ENCODE measurements at places on chromosomes 5 and 9.

DNA sequence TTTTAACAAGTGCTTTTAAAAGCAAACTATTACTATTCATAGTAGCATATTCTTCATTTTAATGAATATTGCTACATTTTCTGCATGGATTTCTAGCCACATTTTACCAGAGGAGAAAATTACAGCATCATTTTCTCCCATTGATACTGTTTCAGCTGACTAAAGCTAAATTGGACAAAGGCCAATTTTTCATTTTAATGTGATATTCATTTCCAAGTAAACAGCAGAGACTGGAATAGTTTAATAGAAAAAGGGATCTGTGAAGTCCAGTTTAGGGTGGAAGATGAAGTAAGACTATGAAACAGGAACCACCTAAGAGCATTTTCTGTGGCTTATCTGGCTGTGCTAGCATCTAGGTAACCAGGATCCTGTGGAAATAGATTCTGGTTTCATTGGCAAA is 128.1 kb downstream of the GIN1 start:
- DNase-seq: no peak

GRCh38 chr5:172114875-172115422 is 73.1 kb downstream of the STK10 start:
- peak; percentile 71 for DNase-seq

DNA sequence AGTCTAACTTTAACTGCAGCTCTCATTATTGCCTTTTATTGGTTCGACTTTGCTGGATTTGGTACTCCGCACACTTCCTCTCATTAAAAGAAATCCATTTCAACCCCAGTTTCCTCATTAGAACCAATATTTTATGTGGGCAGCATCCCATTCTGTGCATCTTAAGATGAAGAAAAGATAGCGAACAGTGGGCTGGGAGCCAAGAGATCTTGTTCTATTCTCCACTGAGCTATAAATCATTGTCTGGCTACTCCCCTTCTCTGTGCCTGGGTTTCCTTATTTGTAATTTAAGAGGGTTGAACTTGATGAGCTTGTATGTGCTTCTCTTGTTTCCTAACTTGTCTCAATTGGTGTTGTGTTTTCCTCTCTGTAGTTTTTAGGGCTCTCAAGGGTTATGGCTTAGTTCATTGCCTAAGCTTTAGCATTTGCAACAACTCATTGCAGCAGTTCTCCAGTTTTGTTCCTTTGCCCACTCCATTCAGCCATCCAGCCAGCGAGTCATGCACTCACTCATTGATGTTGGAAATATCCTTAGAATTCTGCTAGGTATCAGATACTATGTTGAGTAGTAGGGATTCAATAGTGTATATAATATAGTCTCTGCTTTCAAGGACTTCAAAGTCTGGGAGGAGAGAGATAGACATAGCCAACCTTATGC is 273.3 kb upstream of the TNC start:
- no peak for DNase-seq

- no peak for DNase-seq
These were observed 396.3 kb downstream of the YTHDC2 start for GRCh38 chr5:113909782-113910181.

- DNase-seq: no peak
These were observed 83.8 kb upstream of the FREM1 start for GRCh38 chr9:14993901-14994554.

- no peak for DNase-seq
These were observed 237.9 kb downstream of the ISL1 start for GRCh38 chr5:51621156-51621555.

DNA sequence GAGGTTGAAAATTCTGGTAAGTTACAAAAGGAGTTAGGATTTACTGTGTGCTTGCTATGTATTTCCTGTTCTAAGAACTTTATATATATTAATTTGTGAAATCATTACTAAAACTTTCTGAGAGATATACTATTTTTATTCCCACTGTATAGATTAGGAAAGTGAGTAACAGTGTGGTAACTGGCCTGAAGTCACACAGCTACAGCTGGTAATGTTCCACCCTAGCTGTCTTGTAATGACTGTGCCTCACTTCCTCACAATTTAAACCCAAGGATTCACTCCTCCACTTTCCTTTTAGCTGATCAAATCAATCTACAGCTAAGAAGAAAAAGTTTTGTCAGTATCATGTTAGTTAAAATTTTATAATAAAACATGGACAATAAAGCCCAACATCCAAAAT is 278.8 kb downstream of the GAS1 start:
- DNase-seq: no peak

DNA sequence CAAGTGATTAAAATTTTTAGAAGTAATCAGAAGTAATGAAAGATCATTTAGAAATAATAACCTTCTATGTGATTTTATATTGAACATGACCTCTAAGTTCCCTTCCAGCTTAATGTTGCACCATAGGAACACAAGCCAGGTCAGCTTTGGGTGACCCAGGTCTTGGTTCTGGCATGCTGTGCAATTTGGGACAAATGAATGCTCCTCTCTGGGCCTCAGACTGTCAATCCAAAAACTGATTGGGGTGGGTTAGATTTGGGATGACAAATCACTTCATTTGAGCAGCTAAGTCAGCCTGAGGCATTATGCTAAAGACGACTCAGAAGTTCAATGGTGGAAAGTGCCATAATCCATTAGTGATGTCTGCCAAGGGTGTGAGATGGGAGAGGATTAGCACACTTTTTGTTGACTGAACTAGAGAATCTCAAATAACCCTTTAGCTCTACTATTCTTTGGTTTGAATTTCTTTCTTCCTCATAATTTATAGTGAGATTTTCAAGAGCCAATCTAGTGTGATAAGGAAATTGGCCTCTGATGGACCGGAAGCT is 60.7 kb upstream of the BOD1 start:
- no peak for DNase-seq

GRCh38 chr5:2203774-2204173 is 321.0 kb upstream of the IRX4 start:
- DNase-seq: no peak

DNA sequence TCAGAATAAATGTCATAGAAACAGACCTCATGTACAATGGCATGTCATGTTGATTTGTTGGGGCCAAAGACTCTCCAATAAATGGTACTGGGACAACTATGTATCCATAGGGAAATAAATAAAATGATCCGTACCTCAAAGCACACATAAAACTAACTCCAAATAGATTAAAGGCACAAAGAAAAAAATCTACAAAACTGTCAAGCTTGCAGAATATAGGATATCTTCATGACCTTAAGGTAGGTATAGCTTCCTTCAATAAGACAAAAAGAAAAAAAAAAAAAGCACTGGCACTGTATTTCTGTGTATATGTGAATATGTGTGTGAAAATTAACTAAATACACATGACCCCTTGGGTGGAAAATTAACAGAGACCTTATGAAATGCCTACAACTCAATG is 101.9 kb downstream of the DIRAS2 start:
- no peak for DNase-seq

DNA sequence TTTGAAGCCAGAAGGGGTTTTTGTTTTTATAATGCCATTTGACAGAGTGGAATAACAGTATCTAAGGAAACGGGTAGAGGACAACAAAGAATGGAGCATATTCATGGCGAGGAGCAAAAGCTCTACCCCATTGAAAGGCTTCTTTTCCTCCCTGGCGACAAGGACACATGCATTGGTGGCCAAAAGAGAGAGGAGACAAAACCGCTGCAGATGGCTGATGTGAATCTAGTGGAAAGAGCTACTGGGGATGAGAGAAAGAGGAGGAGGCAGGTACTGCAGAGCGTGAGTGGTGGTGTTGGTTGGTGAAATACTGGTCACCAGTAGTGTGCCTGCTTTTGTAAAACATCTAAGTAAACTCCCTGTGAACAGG is 491 bp downstream of the APC start:
- no peak for DNase-seq

DNA sequence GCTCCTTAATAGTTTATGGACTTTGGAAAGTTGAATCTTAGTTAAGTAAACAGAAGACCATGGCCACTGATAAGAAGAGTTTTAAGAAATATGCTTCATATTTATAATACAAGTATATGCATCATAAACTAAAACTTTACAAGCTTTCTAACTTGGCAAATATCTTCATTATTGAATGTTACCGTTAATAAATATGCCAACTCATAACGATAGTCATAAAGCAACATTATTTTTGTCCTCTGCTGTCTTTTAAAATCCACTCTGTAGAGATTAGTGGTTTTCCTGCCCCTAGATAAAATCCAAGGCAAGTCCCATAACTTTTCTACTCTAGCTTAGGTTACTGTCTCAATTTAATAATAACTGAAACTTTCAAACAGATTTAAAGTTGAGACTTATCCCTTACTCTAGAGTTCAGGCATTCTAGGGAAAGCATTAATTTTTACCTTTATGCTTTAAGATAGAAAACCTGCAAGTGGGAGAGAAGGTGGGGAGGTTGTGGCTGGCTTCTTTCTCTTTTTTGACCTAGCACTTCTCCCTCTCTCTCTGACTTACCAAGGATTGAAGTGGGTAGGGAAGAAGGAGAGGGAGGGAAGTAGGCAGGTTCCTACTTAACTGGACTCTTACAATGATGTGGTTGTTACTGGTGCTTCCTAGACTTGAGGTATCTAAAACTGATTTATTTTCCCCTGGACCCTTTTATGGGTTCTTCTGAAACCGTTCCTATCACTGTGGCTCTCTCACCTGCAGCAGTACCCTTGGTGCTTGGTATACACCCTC is 29.6 kb downstream of the RNF145 start:
- DNase-seq: no peak

- no peak for DNase-seq
These were observed 24.5 kb upstream of the SARDH start for GRCh38 chr9:133762488-133763271.

DNA sequence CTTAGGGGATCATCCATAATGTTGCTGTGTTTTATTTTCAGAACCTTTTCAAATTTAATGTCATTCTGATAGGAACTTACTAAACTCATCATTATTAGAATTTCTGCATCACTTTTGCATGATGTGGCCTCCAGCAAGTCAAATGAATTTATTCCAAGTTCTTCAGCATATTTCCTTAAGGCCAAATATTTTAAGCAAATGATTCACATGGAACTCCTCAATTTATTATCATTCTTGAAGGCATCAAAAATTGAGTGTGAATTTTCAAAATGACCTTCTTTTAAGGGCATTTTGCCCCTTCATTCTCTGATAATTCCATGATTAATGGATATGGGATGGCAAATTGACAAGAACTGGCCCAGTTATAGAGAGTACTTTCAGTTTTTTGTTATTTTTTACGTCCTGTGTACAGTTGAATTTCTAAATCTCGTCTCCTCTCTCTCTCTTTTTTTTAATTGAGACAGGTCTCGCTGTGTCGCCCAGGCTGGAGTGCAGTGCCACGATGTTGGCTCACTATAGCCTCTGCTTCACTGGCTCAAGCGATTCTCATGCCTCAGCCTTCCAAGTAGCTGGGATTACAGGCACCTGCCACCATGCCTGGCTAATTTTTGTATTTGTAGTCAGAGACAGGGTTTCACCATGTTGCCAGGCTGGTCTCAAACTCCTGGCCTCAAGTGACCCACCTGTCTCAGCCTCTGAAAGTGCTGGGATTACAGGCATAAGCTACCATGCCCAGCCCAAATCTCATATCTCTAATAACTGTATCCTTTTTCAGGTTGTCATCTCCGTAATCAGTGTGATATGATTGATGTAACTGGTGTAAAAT is 29.1 kb downstream of the GPR21 start:
- DNase-seq: no peak

- DNase-seq: no peak
These were observed 13.8 kb downstream of the VAV2 start for GRCh38 chr9:133978226-133978898.

GRCh38 chr5:169190849-169191248 is 110.1 kb downstream of the SLIT3 start:
- no peak for DNase-seq

DNA sequence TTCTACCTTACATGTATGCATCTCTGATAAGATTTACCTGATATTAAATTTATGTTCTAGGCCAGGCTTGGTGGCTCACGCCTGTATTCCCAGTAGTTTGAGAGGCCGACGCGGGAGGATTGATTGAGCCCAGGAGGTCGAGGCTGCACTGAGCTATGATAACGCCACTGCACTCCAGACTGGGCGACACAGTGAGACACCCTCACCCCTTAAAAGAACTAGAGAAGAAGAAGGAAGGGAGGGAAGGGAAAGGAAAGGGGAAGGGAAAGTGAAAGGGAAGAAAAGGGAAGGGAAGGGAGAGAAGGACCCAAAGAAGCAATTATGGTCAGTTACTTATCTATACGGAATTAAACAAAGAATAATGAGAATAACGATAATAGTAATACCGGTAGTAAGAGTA is 1.2 kb upstream of the RFK start:
- no peak for DNase-seq

DNA sequence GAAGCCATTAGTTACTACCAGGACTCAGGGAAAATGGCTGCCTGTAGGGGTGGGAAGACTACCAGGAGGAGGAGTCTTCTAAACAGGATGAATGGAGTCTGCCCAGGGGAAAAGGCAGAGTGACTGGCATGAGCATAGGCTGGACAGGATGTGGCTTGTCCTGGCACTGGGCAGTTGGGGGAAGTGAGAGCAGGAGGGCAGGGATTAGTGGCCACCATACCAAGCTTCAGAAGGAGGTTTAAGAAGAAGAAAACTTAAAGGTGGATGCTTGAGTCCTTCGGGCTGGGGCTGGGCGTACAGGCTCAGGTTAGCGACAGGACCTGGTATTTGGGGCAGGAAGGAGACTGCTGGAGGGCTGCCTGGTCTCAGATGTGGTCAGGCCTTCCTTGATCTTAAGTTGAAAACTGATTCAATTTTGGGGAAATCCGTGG is 5.0 kb upstream of the NSD1 start:
- no peak for DNase-seq

GRCh38 chr9:36031774-36032555 is 4.7 kb upstream of the RECK start:
- no peak for DNase-seq

DNA sequence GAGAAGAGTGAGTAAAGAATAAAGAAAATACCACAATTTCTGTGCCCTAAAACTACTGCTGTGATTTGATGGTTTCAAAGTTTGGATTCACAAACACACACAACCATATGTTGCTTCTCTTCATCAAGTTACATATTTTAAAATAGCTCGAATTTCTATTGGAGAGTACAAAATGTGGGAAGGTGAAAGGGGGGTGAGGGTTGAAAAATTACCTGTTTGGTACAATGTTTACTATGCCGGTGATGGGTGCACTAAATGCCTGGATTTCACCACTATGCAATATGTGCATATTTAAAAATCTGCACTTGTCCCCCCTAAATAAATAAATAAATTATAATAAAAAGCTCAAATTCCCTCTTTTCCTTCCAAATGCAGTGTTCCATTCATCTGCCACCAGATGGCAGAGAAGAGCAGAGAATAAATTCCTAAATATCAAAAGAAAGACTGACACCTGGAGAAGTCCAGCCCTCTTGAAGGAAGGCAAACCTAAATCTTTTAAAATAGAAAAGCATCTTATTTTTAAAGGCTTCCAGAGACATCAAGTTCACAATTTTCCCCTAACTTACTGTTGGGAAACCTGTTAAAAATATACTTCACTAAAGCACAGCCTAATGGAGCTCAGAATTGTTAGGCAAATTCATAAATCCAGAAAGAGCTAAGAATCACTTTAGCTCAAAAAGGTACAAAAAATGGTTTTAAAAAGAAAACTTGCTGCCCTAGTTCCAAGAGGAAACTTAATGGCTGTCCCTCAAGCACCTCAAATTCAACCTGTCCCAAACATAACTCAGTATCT is 24.8 kb upstream of the HNRNPA0 start:
- no peak for DNase-seq
